AG04449 (cell line): ENCODE measurements at places on chromosomes 11 and 22.

DNA sequence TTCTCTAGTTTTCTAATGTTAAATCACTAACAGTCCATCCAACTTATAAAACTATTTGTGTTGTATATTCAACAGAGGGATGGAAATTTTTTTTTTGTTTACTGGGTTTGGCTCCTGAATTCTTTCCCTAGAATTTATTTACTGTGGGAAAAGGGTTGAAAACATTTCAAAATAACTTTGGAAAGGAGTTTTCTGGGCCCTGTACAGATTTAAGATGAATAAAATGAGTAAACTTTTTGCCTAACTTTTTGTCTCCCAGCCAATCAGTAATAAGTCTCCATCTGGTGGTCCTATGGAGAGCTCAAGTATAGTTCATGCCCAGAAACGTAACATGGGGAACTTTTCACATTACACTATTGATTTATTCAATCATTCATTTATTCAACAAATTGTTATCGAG is 16.7 kb upstream of the PRSS23 start:
- DNase-seq = no peak

DNA sequence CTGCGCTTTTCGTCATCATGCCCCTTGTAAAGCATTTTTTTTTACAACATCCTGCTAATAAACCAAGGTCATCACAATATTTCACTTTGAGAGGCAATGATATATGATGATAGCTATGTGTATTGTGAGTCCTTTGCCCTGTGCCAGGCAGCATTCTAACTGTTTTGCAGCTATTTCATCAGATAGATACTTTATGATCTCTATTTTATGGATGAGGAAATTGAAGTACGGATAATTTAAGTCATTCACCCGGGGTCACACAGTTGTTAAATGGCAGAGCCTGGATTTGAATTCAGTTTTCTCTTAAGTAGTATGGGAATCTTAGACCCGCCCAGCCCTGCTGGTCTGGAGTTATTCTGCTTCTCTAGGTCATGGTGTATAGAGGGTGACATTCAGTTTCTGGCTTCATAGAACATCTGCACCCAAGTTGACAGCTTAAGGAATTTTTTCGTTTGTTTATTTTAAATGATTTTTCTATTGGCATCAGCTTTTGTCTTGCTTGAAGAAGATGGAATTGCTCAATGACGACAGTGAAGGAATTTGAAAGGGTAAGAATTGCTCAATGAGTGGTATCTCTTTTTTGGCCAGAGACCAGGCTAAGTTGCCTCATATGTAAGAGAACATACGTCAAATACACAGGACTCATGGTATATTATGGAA is 926 bp downstream of the PRR5L start:
- peak; percentile 79 for DNase-seq

- DNase-seq = no peak
Observed at GRCh38 chr11:20869123-20869522, 199.7 kb downstream of the NELL1 start.

- no peak for DNase-seq
Observed at GRCh38 chr11:37946155-37946766, 1348.2 kb upstream of the RAG2 start.

DNA sequence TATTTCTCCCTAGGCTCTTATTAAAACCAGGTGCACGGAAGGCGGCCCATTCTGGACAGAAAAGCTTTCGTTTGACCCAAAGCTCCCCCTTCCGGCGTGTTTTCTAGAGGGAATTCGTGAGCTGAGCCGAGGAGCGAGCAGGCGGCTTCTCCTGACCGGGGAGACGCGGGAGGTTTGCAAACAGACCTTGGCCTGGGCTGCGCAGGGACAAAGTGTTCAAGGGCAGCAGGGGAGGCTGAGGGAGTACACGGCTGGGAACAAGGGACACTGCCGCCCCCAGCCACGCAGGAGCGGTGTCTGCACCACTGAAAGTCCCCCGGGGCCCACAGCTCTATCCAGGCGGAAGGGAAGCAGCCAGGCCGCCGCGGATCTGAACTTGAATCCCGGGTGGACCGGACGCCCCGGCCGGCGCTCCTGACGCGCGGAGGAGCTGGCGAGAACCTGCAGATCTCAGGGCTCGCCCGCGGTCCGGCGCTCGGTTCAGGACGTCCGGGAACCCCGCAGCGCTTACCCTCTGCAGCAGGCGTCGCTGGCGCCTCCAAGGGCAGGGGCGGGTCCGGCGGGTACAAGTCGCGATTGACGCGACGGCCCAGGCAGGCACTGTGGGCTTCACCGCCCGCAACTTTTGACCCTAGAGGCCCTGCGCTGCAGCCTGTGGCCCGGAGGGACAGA is 101.9 kb downstream of the WT1 start:
- DNase-seq = no peak
